ENCODE measurements at places on chromosomes 6 and 20. TPM values are rescaled to one million over a fixed set of nuclear protein-coding genes. Genes with fewer than 3 reads are reported as not detected.

BMP7 gene
- 0.36 TPM for total RNA-seq

C2 gene
- total RNA-seq = 0.30 TPM

EPPIN gene
- not detected for total RNA-seq

SPAG4 gene
- total RNA-seq = 3.6 TPM

CYB5R4 gene
- 21.6 TPM for total RNA-seq

TFAP2A gene
- total RNA-seq = 10.1 TPM

COL19A1 gene
- total RNA-seq = not detected

PIM1 gene
- 11.9 TPM for total RNA-seq

C6orf58 gene
- total RNA-seq = 0.09 TPM

CST2 gene
- 1.6 TPM for total RNA-seq

ADGRF5 gene
- total RNA-seq = not detected

NELFE gene
- 99.5 TPM for total RNA-seq

TMEM14C gene
- 118 TPM for total RNA-seq

BPIFA1 gene
- total RNA-seq = not detected

CALHM4 gene
- not detected for total RNA-seq

FAM83C gene
- 0.09 TPM for total RNA-seq

RHAG gene
- not detected for total RNA-seq

CUL9 gene
- total RNA-seq = 9.2 TPM

BPI gene
- total RNA-seq = not detected

Data from A549 treated with dexamethasone at 1 μM for 4 hours (cell line).